ENCODE measurements at places on chromosomes 11 and 22.

DNA sequence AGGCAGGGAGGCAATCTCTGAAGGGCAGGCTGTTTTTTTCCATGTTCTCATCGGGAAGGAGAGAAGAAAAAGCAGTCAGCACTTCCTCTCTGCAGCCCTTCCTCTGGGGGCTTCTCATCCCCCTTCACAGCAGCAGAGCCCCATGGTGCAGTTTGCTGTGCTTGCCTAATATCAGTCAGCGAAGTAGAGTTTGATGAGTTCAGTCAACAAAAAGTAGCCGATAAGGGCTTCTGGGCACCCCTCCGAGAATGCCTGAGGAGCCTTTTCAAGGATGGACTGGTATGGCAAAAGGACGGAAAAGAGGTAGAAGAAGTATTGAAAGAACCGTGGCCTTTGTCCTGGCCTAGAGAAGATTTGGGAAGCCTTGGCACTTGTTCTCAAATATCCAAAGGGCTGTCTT is 55.6 kb downstream of the NAV2 start:
- DNase-seq, result no peak

GRCh38 chr11:283405-284104 is 5.3 kb downstream of the NLRP6 start:
- DNase-seq, result no peak

GRCh38 chr11:2360081-2360642 is 16.9 kb upstream of the CD81 start:
- DNase-seq, result no peak

GRCh38 chr11:84022201-84022600 is 736.0 kb upstream of the CCDC90B start:
- no peak for DNase-seq

DNA sequence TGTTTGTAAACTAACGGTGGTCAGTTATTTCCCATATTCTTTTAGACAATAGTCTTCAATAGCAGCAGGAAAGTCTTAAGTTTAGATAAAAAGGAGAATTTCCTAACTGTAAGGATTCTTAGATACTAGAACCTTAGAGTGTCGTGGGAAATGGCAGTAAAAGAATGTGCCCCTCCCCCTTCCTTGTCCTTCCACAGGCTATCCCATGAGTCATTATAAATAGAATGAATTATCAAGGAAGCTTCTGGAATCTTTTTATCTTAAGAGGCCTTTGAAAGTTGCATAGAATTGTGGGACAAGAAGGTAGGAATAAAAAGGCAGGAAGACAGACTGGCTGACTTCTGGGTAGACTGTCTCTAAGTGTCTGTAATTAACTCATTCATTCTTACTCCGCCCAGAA is 165.2 kb upstream of the TBCEL start:
- DNase-seq, result no peak

- no peak for DNase-seq
Observed at GRCh38 chr22:37636186-37636948, 3.1 kb upstream of the SH3BP1 start.

- DNase-seq, result peak; percentile 66
Observed at GRCh38 chr11:63813563-63814382, 517 bp downstream of the SPINDOC start.

DNA sequence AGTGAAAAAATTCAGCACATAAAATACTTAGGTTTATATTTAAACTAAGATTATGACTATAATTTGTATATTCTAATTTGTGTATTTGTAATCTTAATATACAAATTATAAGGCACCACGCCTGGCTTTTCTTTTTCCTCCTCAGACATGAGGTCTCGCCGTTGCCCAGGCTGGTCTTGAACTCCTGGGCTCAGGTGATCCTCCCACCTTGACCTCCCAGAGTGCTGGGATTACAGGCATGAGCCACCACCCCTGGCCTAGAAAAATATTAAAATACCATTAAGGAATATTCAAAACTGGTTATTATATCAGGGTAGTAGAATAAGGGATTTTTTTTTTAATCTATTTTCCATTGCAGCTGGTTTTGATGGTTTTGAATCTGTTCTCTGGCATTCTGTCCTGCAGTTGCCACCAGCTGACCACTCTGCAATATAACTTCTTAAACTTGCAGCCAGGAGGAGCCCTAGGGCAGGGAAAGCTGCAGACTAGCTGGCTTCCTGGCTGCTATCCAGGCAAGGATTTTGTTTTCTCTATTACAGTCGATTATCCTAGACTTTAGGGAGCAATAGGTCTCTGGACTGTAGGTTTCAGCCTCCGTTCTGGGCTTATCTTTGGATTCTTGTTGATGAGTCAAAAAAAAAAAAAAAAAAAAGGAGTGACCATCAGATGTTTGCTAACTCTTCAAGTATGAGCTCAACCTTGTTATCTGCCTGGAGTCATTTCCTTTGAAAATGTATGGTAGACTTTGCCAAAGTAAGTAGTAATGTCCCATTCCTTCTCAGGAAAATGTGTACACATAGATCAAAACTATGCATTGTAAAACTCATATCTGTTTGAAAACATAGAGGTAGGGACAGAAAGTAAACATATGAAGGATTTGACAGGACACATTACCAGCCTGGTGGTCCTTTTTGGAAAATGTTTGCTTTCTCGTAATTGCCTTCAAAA is 13.2 kb downstream of the POLA2 start:
- peak; percentile 91 for DNase-seq

- DNase-seq, result no peak
Observed at GRCh38 chr22:36211237-36211861, 9.7 kb upstream of the APOL4 start.

DNA sequence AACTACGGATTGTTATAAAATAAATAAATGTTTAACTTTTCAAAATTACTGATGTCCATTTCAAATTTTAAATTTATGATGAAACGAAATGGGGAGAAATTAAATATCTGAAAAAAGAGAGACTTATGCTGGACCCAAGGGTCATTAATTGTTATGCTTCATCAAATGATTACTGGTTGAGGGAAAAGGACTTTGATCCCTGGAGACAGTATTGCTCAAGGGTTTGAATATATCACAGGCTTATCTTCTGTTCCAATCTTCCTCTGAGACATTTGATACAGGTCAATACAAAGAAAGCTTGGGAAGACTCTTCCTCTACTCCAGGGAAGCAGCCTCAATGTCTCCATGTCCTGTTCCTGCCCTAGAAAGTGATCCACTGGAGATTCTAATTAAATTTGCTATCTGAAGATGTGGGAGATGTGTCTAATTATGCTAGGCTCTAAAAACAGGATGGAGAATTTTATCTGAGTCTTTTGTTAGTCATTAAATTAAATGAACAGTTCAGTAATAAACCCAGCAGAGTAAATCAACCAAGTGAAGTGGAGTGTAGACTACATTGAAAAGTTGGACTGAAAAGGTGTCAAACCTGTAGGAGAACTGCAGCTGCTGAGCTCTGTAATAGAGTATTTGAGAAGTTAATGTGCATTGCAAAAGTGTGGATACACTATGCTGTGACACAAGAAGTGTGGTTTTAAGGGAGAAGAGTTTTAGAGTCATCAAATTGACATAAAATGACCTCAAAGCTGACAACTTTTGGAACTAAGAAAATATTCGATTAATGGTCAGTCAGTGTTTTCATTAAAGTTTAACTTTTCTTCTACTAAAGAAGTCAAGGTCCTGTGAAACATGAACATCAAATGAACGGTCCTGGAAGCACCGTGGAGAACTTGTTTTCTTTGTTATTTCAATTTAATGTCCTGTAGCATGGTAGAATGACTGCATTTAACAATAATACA is 623.7 kb upstream of the CCDC90B start:
- no peak for DNase-seq

DNA sequence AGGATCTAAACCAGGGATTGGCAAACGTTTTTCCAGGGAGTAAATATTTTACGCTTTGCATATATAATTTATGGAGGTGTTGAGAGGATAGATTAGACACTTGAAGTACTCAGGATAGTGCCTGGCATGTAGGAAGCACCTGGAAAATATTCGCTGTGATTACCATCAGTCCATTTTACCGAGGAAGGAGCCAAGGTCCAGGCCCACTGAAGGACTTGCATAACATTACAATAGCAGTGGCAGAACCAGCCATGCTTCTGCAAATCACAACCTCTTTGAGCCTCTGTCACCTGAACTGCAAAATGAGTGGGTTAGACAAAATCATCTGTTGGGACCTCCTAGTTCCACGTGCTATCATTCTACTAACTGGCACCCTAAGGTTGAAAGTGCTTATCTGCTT is 5.4 kb downstream of the FUT4 start:
- no peak for DNase-seq

GRCh38 chr22:46622081-46622521 is 1.9 kb downstream of the GRAMD4 start:
- DNase-seq, result no peak

DNA sequence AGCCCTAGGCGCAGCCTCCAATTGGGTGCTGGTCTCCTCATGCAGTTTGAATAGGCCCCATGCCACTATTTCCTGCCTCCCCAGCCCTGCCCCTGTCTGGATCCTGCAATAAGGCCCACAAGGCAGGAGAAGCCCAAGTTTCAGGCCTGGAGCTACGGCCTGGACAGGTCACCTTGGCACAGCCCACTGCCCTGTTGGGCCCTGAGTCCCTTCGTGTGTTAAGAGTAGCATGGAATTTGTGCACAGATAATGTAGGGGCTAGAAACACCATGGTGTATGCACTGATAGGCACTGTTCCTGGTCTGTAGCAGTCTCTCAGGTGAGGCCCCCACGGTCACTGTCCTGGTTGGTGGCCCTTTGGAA is 20.1 kb downstream of the CDC45 start:
- no peak for DNase-seq

- DNase-seq, result no peak
Observed at GRCh38 chr11:35262056-35262455, 123.1 kb downstream of the CD44 start.

- no peak for DNase-seq
Observed at GRCh38 chr11:120168108-120168959, 30.4 kb upstream of the TRIM29 start.

- no peak for DNase-seq
Observed at GRCh38 chr11:122673701-122674100, 18.2 kb downstream of the UBASH3B start.

DNA sequence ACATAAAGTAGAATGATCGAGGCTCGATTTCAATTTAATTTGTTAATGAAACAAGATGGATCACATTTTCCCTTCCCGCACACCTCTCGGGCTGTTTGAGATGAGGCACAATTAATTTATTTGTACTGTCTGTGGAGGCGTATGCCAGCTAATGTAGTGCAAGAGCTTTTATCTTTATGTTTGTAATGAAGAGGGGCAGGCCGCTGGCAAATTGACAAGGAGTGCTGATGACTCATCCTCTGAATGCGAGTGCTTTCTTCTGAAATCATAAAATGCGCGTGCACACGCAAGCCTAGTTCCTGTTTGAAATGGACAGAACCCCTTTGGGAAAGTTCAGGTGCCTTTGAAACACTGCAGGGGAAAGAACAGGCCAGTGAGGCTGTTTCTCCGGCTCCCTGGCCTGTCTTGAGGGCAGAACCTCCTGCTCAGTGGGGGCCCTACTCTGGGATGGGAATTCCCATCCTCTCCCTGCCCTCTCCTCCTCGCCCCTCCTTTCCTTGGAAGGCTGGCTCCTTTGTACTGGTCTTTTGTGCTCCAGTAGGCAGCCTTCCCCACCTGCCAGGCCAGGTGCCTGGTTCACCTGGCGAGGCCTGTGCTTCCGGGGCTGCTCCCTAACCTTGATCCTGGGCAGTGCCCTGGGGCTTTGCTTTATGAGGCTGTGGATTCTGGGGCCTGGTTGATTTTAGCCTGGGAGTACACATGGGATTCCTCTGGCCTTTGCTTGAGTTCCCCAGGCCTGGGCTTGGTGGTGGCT is 50.3 kb downstream of the TEAD1 start:
- peak; percentile 84 for DNase-seq

- no peak for DNase-seq
Observed at GRCh38 chr11:44505581-44506054, 59.8 kb upstream of the CD82 start.

DNA sequence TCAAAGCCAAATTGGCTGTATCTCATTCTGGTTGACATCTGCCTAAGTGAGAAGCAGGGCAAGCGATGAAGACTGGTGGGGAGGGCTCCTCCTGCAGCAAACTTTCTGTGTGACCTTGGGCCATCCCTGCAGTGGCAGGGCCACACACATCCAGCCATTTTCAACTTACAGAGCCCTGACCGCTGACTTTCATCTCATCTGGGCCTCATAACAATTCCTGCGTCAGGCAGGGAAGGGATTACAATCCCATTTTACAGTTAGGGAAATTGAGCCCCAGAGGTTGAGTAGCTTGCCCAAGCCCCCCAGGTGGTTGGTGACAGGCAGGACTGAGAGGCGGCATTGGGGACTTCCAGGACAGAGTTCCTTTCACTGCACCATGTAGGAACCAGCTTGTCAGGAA is 21.9 kb downstream of the TPBGL start:
- DNase-seq, result no peak

GRCh38 chr11:111438168-111438567 is 59.1 kb upstream of the POU2AF1 start:
- DNase-seq, result no peak

GRCh38 chr11:91086028-91086427 is 863.2 kb upstream of the CHORDC1 start:
- DNase-seq, result no peak

DNA sequence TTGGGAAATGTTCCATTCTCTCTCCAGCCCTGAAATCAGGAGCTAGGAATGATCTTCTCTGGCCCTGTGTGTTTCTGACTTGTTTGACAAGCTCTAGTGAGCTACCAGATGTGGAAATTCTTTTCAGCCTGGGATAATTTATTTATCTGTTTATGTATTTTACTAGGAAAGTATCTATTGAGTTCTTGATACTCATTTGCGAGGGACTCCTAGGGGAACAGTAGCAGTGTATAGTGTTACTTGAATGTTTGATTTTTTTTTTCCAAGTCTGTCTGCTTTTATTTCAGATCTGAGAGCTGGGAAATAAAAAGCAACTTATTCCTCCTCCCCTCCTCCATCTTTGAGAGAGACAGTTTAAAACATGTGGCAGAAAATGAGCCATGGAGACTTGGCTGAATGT is 92.5 kb downstream of the ALX4 start:
- DNase-seq, result no peak

GRCh38 chr11:59011655-59012397 is 72.5 kb downstream of the GLYATL1 start:
- DNase-seq, result no peak

- peak; percentile 76 for DNase-seq
Observed at GRCh38 chr11:130181295-130182272, 22.0 kb downstream of the ST14 start.

GRCh38 chr11:112881461-112881860 is 79.8 kb upstream of the NCAM1 start:
- DNase-seq, result peak; percentile 25

DNA sequence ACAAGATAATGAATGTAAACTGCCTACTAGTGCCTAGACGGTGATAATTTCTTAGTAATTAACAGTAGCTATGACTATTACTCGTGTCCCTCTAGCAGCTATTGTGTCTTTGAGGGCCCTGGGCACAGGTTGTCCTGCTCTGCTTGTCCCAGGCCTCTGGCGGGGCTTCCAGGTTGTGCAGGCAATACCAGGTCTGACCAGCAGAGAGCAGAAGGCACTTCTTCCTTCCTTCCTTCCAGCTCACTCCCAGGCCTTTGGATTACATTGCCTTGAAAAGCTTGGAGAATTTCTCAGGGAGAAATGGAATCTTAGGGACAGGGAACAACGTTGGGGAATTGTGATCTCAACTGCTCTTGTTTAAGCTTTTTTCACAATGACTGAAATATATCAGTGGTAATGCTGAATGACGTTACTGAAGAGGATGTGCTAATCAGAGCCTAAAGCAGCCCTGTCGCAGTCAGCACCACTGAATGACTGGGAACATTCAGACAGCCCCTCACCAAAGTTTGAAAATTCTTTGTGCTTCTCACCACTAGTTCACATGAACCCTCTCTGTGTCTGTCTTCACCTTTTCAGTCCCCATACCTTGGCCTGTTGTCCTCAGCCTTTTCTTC is 8.4 kb upstream of the CCKBR start:
- peak; percentile 74 for DNase-seq

Measured in mucosa of descending colon (tissue), 3 donors.